ENCODE measurements at places on chromosomes 2 and 18. TPM values are rescaled to one million over a fixed set of nuclear protein-coding genes. Genes with fewer than 3 reads are reported as not detected.

The DCTN1 gene
- total RNA-seq, result 113 TPM

The DHRS9 gene
- total RNA-seq, result 4.0 TPM

The TOGARAM2 gene
- total RNA-seq, result not detected

The TCF4 gene
- 235 TPM for total RNA-seq

The MRO gene
- total RNA-seq, result not detected

The GNLY gene
- total RNA-seq, result not detected

The SCYGR7 gene
- total RNA-seq, result not detected

The CPO gene
- not detected for total RNA-seq

The RTKN gene
- total RNA-seq, result 10.3 TPM

The MYO7B gene
- 0.46 TPM for total RNA-seq

The SIX2 gene
- total RNA-seq, result 0.32 TPM

The HOXD1 gene
- 4.3 TPM for total RNA-seq

The NCK2 gene
- 31.8 TPM for total RNA-seq

The ACTG2 gene
- total RNA-seq, result 0.32 TPM

The GULP1 gene
- 80.2 TPM for total RNA-seq

The LGALSL gene
- 2.9 TPM for total RNA-seq

The METTL4 gene
- total RNA-seq, result 11.2 TPM

The HSBP1L1 gene
- total RNA-seq, result 3.9 TPM

The HAUS1 gene
- 141 TPM for total RNA-seq

The ZNF2 gene
- 6.5 TPM for total RNA-seq

The PAX8 gene
- under 0.01 TPM for total RNA-seq

The MEIS1 gene
- total RNA-seq, result 42.6 TPM

The KATNAL2 gene
- total RNA-seq, result 0.32 TPM

The MOCOS gene
- total RNA-seq, result 5.8 TPM

The ICOS gene
- not detected for total RNA-seq

The CPLX4 gene
- total RNA-seq, result not detected

The SUPT7L gene
- total RNA-seq, result 12.6 TPM

The CRYBA2 gene
- not detected for total RNA-seq

The TEKT4 gene
- not detected for total RNA-seq

The ACVR1C gene
- total RNA-seq, result 0.15 TPM

The FAM161A gene
- 3.8 TPM for total RNA-seq

The ERFE gene
- 0.30 TPM for total RNA-seq

The PDE11A gene
- total RNA-seq, result under 0.01 TPM

The ARHGEF4 gene
- total RNA-seq, result not detected

The CTLA4 gene
- not detected for total RNA-seq

The RAB31 gene
- 34.1 TPM for total RNA-seq

The LRRTM4 gene
- not detected for total RNA-seq

The SATB2 gene
- 0.32 TPM for total RNA-seq

The FBXO48 gene
- total RNA-seq, result 0.61 TPM

The MLPH gene
- not detected for total RNA-seq

The CLIP4 gene
- 33.7 TPM for total RNA-seq

The HOXD9 gene
- total RNA-seq, result 1.3 TPM

The ABCB11 gene
- total RNA-seq, result 0.65 TPM
